ENCODE measurements at places on chromosomes 2 and 18.

- no peak for DNase-seq
These were observed 26.3 kb downstream of the IRS1 start for GRCh38 chr2:226773291-226773690.

- DNase-seq = no peak
These were observed 492 bp downstream of the CHRNA1 start for GRCh38 chr2:174763780-174764179.

DNA sequence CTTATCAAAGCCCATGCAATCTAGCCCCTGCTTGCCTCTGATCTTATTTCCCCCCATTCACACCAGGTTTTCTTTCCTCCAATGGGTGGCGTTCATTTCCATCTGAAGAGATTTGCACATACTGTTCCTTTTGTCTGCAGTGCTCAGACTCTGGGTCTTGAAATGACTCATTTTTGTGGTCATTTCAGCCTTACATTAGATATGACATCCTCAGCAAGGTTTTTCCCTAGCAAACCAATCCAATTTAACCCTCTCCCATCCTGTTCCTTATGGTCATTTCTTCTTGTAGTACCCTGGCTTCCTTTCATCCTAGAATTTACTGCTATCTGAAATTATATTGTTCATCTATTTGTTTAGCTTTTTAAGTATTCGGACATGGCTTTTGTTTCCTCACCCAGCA lies 42.5 kb upstream of the SCN1A start:
- no peak for DNase-seq

DNA sequence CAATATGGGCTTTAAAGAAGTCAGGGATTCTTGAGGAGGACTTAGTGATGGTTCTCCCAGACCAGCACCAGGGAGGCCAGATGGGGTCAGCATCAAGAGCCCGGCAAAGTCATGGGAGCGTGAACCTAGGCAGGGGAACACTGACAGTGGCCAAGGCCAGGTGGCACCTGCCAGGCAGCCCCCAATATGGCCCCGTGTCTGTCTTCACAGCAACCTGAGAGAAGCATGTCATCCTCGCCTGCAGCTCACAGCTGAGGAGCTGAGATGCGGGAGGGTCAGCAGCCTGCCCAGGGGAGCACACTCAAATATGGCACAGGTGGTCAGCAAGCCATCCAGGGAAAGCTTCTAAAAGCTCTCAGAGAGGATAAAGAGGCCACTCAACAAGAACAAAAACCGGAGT lies 105.7 kb upstream of the GPC1 start:
- no peak for DNase-seq

DNA sequence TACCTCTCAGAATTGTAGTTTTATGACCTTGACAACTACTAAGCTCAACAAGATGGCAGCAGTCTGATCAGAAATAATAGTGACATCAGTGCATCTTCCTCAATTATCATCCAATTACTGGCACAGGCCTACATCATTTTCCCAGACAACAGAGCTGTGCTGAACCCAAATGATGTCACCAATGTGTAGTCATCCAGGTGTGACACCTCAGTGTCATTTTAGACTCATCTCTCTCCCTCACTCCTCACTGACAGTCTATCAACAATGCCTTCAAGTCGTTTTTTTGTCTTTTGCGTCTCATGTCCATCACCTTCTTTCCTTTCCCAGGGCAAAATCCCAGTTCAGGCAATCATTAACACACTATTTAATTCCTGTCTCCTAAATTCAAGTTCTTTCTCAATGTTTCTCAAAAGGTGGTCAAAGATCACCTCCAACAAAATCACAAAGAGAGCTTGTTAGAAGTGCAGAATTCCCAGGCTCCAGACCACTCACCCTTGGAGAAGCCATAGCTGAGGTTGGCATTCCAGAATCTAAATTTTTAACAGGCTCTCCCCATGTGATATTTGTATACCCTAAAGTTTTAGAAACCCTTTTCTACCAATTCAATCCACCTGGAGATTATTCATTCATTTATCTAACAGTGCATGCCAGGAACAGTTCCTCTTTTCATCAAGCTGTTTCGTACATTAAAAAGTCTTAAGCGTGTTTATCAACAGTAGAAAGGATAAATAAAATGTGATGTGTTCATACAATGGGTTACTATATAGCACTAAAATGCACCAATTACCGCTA lies 125.3 kb upstream of the KLF7 start:
- no peak for DNase-seq

DNA sequence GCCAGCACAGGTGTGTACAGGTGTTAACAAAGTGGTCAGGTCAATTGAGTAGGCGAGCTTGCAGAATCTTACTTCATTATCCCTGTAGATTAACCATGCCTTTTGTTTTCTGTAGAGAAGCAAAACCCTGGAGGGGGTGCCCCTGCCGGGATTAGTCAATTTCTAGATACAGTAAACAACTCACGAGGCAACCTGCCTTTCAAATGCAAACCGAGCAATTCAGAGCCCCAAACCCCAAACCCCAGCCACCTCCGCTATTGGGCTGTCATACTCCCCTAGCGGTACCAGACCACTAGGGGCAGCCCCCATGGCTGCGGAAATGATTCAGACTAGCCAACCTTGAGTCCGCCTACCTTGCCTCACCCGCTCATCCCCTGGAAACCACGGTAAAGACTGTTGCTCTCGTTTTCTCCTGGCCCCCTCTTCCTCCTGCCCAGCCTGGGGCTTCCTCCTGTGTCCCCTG lies 61.4 kb upstream of the KIF5C start:
- DNase-seq = no peak

- no peak for DNase-seq
These were observed 11.2 kb downstream of the ASPRV1 start for GRCh38 chr2:69950241-69950640.

GRCh38 chr2:30710461-30710860 lies 96.8 kb downstream of the CAPN13 start:
- DNase-seq = no peak

DNA sequence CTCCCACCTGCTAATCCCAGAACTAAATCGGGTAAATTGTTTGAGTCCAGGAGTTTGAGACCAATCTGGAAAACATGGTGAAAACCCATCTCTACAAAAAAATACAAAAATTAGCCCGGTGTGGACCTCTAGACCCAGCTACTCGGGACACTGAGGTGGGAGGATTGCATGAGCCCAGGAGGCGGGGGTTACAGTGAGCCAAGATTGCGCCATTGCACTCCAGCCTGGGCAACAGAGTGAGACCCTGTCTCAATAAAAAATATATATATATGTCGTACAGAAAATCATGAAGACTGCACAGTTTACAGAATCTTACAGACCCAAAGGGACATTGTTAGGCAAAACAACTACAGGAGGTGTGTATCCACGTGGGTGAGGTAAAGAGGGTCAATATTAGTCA lies 4.0 kb upstream of the DPY30 start:
- DNase-seq = no peak

GRCh38 chr2:100924122-100924519 lies 78.0 kb upstream of the RPL31 start:
- no peak for DNase-seq
